ENCODE measurements at places on chromosomes 2 and 18.
A peak's percentile ranks its signal among the peaks of the same experiment; 100 is the strongest.

DNA sequence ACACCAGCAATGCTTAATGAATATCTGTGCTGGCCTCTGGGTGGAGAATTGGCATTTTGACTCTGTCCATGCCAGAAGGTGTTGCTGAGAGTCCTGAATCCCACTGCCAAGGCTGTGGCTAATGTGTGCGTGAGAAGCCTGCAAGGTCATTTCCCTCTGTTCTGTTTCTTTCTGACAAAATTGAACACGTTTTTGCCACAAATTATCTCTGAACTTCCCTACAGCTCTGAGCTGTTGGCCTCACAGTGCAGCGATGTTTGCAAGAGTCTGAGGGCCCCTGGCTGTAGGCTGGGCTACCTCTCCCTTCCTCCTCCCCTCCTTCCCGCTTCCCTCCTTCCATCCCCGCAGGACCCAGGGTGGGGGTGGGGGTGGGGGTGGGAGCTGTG is 154.1 kb upstream of the HS6ST1 start:
- peak; percentile 44 for DNase-seq

GRCh38 chr2:207073412-207073800 is 92.3 kb downstream of the KLF7 start:
- DNase-seq, result no peak

- DNase-seq, result peak; percentile 61
Measured at GRCh38 chr2:20592106-20593071, 58.5 kb downstream of the HS1BP3 start.

GRCh38 chr2:41736105-41736567 is 311.7 kb upstream of the PKDCC start:
- DNase-seq, result peak; percentile 81

- no peak for DNase-seq
Measured at GRCh38 chr2:157473581-157473980, 29.7 kb upstream of the CYTIP start.

- no peak for DNase-seq
Measured at GRCh38 chr2:27051902-27052645, 606 bp downstream of the AGBL5 start.

DNA sequence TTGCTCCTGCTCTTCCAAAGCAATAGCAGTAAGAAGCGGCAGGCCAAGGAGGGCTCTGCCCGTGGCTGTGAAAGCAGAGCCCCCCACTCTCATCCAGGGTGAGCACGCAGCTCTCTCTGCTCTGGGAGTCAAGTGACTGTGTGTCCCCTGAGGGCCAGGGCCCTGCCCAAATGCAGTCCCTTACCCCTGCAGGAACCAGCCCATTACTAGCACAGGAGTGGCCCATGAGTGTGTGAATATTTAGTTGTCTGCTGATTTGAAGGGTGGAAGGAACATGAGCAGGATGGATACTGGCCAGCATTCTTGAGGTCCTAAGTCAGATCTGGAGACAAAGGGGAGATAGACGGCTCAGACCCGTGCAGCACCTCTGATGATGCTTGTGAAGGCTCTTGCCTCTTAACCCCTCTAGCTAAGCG is 69.7 kb upstream of the FOSL2 start:
- DNase-seq, result no peak

Measured in suppressor macrophage (primary cell).